ENCODE measurements at places on chromosomes 4 and X. TPM values are rescaled to one million over a fixed set of nuclear protein-coding genes. Genes with fewer than 3 reads are reported as not detected.

HDAC8 gene
- 16.8 TPM for total RNA-seq

DNA sequence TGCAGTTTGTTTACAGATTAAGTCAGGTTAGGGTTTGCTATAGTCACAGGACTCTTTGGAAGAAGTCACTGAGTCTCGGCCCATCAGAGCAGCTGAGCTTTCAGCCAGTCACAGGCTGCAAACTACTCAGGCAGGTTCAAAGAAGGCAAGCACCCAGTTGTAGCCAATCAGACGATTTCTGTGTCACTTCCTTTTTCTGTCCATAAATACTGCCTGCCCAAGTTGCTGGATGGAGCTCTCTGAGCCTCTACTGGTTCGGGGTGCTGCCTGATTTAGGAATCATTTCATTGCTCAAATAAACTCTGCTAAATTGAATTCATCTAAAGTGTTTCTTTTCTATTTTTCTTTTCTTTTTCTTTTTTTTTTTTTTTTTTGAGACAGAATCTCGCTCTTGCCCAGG lies 7.3 kb upstream of the SH3BP2 start:
- H3K27ac ChIP-seq = peak overlapping the region; percentile 96
- H3K4me3 ChIP-seq = no peak overlapping the region
- peaks cover 52% of the 10 kb centered on the region for H3K4me1 ChIP-seq
- no peaks in the 10 kb centered on the region for H3K27me3 ChIP-seq
- no peaks in the 10 kb centered on the region for H3K36me3 ChIP-seq
- peak; percentile 75 for DNase-seq

NHSL2 gene
- 0.10 TPM for total RNA-seq

GRCh38 chr4:110663206-110663605 lies 40.3 kb upstream of the PITX2 start:
- H3K4me1 ChIP-seq = no peaks in the 10 kb centered on the region
- peaks cover 17% of the 10 kb centered on the region for H3K27me3 ChIP-seq
- no peaks in the 10 kb centered on the region for H3K36me3 ChIP-seq

- no peak overlapping the region for H3K4me3 ChIP-seq
- H3K4me1 ChIP-seq = no peaks in the 10 kb centered on the region
- H3K27ac ChIP-seq = no peak overlapping the region
- no peak for DNase-seq
Observed at GRCh38 chr4:165541851-165542459, 163.1 kb downstream of the CPE start.

- H3K36me3 ChIP-seq = peaks cover 27% of the 10 kb centered on the region
- peak overlapping the region; percentile 92 for H3K4me3 ChIP-seq
- H3K27me3 ChIP-seq = no peaks in the 10 kb centered on the region
- no peak for DNase-seq
- peaks cover 47% of the 10 kb centered on the region for H3K4me1 ChIP-seq
Observed at GRCh38 chr4:25235401-25235800, 1.6 kb downstream of the PI4K2B start.

DNA sequence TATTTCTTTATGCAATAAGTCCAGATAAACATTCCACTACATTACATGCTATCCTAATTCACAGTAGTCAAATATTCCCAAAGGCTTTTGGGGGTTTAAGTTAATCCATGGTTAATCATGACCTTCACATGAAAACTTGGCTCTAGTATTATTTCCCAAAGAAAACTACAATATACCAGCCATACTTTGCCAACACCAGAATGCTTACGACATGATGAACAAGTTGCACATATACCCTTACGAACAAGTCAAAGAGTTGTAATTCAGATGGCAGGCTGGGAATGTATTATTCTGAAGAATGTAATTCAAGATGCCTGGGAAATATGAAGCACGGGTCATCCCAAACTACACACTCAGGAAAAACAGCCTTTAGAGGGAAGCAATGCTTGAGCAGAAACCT lies 499.6 kb downstream of the PPARGC1A start:
- H3K4me3 ChIP-seq = no peak overlapping the region
- H3K27me3 ChIP-seq = peaks cover 7% of the 10 kb centered on the region
- H3K4me1 ChIP-seq = no peaks in the 10 kb centered on the region
- H3K27ac ChIP-seq = no peak overlapping the region
- no peaks in the 10 kb centered on the region for H3K36me3 ChIP-seq

- peaks cover 2% of the 10 kb centered on the region for H3K27me3 ChIP-seq
- H3K4me3 ChIP-seq = no peak overlapping the region
- no peak overlapping the region for H3K27ac ChIP-seq
- no peaks in the 10 kb centered on the region for H3K4me1 ChIP-seq
- H3K36me3 ChIP-seq = no peaks in the 10 kb centered on the region
Observed at GRCh38 chr4:109211671-109212070, 90.8 kb downstream of the COL25A1 start.

Measured in activated naive CD4-positive, alpha-beta T cell treated with anti-CD3 and anti-CD28 coated beads for 36 hours (primary cell).